ENCODE measurements at places on chromosomes 3 and 15.

GRCh38 chr3:147405231-147406027, 914 bp downstream of the ZIC4 start:
- no peak for DNase-seq

DNA sequence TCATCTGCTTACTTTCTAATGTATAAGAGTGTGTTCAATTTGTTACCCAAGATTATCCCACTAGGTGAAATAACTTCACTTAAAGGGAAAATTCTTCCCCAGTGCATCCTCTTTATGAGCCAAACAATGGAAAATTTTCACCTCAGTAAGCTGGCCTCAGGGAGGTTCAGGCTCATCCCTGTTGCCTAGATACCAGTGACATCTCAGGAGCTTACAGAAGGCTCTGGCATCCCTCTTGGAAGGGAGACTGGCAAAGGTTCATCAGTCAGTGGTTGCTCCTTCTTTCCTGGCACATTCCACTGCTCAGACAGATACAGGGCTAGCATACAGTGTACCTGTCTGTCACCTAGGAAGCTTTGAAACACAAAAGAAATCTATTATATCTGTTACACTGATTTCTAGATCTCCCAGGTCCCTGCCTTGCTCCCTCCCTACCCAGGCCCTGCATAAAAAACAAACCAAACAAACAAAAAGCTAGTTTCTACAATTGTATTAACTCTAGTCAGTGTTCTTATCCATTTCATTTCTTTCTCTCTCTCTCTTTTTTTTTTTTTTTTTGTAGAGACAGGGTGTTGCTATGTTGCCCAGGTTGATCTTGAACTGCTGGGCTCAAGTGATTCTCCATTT, 1.7 kb downstream of the IP6K2 start:
- DNase-seq, result no peak

DNA sequence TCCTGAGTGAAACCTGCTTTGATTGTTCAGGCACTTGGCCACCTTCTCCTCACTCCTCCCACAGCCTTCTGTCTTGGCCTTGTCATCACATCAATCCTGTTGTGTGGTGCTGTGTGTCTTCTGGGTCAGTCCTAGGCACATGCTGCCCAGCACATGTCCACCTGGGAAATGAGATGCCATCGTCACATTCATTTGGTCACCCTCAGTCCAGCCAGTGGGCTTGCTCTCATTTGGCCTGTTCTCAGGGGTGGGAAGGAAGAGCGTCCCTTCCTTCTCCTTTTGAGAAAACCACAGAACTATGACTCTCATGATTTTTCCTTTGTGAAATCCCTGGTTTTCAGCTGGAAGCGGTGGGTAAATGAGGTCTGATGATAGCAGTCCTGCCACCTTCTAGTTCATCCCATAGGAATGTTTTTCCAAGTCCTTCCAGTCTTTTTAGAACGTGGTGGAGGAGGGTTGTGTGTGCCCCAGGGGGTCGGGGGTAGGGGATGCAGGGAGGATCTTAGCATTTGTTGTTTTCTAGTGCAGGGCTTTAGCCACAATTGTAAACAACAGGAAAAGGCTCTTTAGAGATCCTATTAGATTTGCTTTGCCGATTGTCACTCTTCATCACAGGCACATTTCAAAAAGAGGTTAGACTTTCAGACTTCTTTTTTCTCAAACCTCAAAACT, 8.4 kb upstream of the PLA1A start:
- no peak for DNase-seq

- no peak for DNase-seq
Observed at GRCh38 chr3:114745322-114746240, 401.5 kb downstream of the ZBTB20 start.

GRCh38 chr15:65927545-65927944, 58.3 kb downstream of the RAB11A start:
- DNase-seq, result no peak

DNA sequence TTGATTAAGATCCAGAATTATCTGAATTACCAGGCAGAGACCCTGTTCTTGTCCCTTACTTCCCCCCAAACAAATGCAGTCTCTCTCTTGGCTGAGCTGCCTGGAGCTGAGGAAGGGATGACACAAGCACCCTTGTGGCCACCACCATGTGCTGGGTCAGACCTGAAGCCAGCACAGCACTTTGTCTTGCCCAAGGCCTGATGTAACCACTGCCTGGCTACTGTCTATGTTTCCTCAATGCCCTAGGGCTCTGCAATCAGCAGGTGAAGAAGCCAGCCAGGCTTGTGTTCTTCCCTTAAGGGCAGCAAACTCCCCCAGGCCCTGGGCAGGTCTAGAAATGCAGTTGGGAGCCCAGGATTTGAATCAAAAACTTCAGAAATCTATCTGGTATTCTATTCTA, 15.8 kb upstream of the CASR start:
- DNase-seq, result no peak
